Left renal pelvis (tissue), 4 donors: ENCODE measurements at places on chromosomes 4 and X. TPM values are rescaled to one million over a fixed set of nuclear protein-coding genes. Genes with fewer than 3 reads are reported as not detected.

DNA sequence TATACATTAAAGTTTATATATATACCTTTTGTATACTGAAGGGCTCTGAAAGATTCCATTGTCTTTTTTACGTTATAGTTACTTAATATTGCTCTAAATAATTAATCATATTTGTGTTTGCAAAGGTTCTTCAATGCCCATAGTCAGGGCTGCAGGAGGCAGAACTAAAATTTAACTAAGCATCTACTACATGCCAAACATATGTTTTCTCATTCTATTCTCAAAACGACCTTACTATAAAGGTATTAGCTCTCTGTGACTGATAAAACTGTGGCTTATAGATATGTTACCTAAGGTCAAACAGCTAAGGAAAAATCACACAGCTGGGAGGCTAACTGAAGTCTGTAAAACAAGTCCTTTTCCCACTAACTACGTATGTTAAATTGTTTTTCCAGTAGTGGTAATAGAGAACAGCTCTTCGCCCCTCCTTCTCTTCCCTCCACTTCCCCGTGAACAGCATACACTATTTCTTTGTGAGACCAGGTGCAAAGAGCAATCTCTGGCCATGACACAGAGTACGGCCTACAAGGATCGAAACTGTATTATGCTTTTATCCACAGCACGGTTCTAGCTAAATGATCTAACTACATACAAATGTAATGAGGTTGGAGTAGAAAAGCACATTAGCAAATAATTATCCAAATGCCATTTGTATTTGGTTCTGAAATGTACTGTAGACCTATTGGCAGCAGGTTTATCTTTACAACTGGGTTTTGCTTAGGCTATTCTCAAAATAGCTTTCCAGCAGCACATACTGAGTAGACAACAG lies 1.7 kb downstream of the CNOT6L start:
- DNase-seq = no peak

DNA sequence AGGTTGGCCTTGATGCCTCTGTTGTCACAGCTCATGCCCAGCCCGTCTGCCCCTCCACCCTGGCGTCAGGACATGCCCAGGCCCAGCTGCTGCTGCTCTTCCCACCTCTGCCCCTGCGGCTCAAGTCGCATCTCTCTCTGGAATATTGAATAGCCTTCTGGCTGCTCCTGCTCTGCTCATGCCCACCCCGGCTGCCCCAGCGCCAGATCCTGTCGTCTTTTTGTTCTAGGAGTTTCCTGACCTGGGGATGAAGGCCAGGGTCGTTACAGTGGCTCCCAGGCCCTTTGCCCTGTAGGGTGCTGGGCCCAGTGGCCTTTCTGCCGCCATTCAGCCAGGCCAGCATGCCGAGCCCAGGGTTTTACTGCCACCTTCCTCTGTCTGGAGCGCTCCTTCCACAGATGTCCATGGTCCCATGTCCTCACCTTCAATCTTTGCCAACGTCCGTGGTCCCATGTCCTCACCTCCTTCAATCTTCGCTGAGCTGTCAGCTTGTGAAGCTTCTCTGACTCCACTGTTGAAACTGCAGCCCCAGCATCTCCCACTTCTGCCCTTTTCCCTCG lies 9.7 kb downstream of the MAEA start:
- DNase-seq = no peak

SSX2B gene
- not detected for polyA plus RNA-seq

DNA sequence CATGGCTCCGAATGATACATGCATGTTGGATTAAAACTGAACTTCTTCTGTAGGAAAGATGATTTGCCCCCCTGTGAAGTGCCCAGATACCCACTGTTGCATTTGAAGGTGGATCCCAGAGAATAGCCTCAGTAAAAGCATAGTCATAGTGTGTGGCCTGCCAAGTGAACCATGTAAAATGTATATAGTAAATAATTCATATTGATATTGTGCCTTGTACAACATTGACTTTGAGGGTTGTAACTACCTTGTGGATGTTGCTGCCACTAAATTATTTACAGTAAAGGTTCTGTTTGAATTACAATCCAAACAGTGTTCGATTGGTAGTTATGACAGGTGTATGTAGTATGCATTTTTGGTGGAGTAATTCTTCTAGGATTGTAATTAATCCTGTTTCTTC lies 19.2 kb downstream of the TMEM131L start:
- no peak for DNase-seq

- no peak for DNase-seq
These were observed 35.7 kb downstream of the ZNF518B start for GRCh38 chr4:10421344-10422055.

GRCh38 chr4:182174979-182175378 lies 68.2 kb upstream of the TENM3 start:
- DNase-seq = no peak

DNA sequence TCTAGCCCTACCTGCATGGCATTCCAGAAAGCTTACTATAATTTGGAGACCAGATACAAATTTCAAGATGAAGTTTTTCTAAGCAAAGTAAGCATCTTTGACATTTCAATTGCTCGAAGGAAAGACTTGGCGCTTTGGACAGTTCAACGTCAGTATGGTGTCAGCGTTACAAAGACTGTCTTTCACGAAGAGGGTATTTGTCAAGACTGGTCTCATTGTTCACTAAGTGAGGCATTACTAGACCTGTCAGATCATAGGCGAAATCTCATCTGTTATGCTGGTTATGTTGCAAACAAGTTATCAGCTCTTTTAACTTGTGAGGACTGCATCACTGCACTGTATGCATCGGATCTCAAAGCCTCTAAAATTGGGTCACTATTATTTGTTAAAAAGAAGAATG lies 17.6 kb downstream of the THAP9 start:
- DNase-seq = no peak

LONRF3 gene
- polyA plus RNA-seq = 0.79 TPM

- DNase-seq = no peak
These were observed 47.4 kb downstream of the SMIM14 start for GRCh38 chr4:39591290-39591689.

- DNase-seq = no peak
These were observed 181.6 kb downstream of the MAPK10 start for GRCh38 chr4:86178211-86178610.

FANCB gene
- 3.3 TPM for polyA plus RNA-seq

USO1 gene
- 81.9 TPM for polyA plus RNA-seq

GPR50 gene
- polyA plus RNA-seq = not detected

- no peak for DNase-seq
These were observed 157.1 kb downstream of the SCFD2 start for GRCh38 chr4:53208753-53209152.

DNA sequence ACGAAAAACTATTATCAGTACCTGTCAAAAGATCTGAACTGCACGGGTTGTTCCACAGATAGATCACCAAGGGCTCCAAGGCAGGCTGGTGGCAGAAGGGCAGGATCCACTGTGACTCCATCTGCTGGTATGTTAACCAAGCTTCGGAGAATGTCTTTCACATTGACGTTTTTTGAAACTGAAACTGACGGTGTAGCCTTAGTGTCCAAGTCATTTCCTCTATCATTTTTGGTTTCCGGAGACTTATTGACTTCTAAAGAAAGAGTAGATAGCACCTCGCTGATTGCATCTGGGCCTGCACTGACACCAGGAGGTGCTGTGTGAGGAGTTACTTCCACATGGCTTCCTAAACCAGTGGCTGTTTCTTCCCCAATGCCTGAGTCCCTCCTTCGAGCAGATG lies 186.9 kb downstream of the LRBA start:
- no peak for DNase-seq

DNA sequence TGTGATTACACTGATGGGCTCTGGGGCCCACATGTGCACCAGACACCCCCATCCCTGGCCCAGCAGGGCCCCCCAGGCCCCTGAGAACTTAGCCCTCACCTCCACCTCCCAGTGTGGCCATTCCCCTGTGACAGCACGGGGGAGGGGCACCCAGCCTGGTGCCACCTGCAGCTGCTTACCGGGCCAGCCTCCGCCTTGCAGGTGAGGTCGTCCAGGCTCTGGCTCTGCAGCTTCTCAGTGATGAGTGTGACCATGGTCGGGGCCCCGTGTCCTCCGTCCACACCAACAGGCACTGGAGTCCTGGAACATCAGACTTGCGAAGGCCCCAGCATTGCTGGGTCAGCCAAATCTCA lies 15.6 kb downstream of the FAM53A start:
- DNase-seq = no peak

ARSJ gene
- 16.6 TPM for polyA plus RNA-seq

DNA sequence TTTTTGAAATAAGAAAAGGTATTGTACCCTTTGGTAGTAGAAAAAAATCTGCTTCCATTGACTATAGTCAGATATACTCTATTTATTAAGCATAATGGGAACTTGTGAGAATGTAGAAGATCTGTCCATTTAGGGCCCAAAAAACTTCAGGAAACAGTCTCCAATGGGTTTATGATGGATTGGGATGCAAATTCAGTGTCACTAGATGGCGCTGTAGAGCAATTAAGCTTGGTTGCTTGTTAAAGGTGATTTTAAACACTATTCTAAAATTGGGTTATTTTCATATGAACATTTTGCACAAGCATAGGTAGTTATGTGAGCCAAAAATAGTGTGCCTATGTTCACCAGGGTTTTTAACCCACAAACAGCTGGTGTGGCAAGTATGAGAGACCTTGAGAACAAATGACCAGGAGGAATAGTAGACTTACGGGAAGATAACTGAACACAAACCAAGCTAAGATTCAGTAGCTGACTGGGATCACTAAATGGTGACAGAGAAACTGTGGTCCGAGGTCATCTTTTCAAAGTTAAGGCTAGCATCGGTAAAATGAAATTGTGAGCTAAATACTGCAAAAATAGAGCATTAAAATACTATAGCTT lies 80.3 kb upstream of the LSM6 start:
- DNase-seq = peak; percentile 30

DNA sequence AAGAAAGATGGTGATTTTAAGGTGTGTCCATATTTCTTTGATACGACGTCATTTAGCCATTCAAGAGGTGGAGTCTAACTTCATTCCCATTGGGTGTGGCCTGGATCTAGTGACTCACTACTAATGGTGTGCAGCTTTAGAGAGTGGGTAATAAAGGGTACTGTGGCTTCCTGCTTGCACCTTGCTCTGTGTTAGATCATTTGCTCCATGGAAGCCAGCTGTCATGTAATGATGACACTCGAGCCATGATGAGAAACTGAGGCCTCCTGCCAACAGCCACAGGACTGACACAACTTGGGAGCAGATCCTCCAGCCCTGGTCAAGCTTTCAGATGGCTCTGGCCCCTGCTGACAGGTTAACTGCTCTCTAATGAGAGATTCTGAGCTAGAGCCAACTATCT lies 82.0 kb downstream of the UNC5C start:
- DNase-seq = no peak

DNA sequence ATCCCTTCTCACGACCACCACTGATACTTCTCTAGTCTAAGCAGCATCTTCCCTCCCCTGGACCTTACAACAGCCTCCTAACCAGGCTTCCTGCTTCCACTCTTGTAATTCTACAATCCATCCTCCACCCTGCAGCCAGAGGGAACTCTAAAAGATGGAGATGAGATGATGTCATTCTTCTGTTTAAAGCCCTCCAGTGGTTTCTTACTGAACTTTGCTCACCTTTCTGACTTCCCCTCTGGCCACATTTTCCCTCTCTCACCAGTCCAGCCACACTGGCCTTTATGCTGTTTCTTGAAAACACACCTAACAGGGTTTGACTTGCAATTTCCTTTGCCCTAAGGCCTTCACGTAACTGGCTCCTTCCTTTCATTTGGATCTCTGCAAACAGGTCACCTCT lies 191.4 kb upstream of the NHS start:
- DNase-seq = no peak

DNA sequence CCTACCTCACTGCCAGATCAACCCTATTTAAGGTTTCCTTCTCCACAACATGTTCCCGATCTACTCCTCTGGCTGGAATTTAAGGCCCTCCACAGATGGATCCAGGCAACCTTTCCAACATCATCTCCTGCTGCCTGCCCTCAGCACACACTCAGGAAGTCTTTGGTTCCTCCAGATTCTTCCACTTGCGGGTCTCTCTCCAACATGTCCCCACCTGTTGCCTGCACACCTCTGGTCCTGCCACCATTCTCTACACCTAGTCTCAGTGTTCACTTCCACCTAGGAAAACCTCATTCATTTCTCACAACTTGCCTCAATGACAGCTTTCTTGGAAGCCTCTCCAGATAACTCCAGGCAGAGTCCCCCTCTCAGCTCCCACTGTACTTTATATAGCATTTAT lies 80.1 kb downstream of the RTL5 start:
- no peak for DNase-seq

SYP gene
- 3.9 TPM for polyA plus RNA-seq

GRCh38 chr4:116501954-116502353 lies 583.4 kb downstream of the TRAM1L1 start:
- DNase-seq = no peak

INTS6L gene
- polyA plus RNA-seq = 21.2 TPM

EXOC1L gene
- polyA plus RNA-seq = not detected

- no peak for DNase-seq
These were observed 56.9 kb downstream of the KDR start for GRCh38 chr4:55068522-55068921.

GRCh38 chr4:10020871-10021652 lies at the start of gene SLC2A9:
TSS of gene SLC2A9 (minus strand) at chr4:10021497. CDS start at chr4:10021429, 68 bp downstream.
- no peak for DNase-seq

DNA sequence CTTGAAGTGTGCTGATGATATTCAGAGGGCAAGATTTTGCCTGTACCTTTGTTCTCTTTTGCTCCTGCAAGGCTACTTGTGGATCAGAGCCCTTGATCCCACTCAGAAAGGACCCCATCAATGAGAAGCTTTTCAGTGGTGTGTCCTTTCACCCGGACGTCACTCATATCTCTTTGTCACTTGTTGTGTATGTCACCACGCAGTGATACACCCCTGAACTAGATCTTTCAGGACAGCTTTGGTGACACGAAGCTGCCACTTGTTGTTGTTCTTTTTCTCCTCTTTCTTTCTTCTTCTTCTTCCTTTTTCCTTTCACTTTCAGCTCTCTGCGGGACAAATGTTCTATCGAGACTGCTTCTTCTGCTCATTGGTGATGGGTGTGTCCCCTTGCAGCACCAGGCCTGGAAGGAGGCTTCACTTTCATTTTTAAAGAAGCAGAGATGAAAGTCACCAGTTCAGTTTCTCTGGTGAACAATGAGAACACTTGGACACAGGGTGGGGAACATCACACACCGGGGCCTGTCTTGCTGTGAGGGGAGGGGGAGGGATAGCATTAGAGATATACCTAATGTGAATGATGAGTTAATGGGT lies 83.6 kb downstream of the NBDY start:
- no peak for DNase-seq

SLIT2 gene
- polyA plus RNA-seq = 53.0 TPM

- DNase-seq = no peak
These were observed 271.1 kb upstream of the ZFP42 start for GRCh38 chr4:187724456-187724855.

DNA sequence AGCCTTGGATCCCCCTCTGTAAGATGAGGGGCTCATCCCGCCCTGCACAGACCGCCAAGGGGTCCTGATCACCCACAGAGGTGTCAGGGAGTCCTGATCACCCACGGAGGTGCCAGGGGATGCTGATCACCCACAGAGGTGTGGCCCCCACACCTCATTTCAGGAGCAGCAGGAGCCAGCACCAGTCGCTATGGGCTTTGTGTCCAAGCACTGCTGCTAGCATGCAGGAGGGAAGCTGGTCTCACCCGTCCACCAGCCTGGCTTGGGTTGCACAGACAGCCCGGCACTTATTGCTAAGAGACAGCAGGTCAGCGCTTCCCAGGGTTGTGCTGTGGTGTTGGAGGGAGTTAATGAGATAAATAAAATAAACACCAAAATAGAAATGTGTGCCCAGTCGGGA lies 88.5 kb downstream of the ADRA2C start:
- no peak for DNase-seq
